Stimulated activated CD8-positive, alpha-beta memory T cell treated with anti-CD3 and anti-CD28 coated beads, Interleukin-4, amount 100 ng/mL, for 1 hour (primary cell): ENCODE measurements at places on chromosomes 4 and X.

GRCh38 chrX:31266203-31267076 is 194.6 kb upstream of the FTHL17 start:
- DNase-seq, result no peak

GRCh38 chr4:144480068-144480467 is 165.9 kb upstream of the HHIP start:
- no peak for DNase-seq

- DNase-seq, result no peak
These were observed 201.8 kb downstream of the SOWAHB start for GRCh38 chr4:76696109-76696508.

DNA sequence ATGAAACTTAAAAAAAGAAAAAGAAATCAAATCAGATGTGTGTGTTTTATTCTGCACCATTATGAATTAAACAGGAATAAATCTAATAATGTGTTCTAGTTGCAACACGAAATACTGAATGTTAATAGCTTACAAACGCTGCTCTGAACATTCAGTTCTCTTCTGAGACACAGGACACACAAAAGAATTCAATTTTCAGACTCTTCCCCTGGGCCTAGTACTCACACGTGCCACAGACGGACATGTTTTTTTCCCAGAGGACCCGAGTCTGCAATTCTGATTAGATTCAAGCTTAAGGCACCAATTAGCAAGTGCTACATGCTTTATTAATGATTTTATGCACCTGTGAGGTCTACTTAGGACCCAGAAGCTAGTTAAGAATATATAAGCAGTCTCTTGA is 20.5 kb downstream of the C4orf54 start:
- DNase-seq, result no peak

DNA sequence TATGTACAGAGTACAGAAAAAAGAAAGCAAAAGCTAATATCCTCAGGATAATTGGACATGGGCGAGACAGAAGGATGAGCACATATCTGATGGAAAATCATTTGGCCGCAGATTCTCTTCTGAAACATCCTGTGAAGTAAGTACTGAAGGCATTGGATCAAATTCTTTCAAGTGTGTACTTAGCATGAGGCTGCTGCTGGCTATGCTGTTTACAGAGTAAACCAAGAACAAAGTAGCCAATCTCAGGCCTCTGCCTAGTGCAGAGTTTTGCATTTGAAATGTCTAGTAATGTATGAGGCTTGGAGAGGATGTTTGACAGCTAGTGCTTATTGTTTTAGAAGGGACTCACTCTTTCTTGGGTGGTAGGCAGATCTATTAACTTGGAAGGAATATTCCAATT is 128.5 kb downstream of the MAGEC2 start:
- DNase-seq, result no peak

DNA sequence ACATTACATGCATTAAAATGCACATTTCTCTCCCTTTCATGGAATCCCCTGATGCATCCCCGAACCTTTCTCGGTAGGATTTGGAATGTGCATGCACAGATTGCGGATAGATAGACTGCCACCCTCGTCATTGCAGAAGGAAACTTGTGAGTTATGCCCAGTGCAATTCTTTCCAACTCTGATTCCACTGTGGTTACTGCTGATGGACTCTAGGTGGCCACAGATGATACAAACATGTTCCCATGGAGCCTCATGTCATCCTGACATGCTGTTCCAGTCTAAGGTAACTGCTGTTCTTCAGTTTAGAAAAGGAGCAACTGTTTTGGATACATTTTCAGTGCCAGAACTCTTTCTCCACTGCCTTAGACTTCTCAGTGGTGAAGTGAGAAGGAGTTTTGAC is 9.1 kb upstream of the VCX3B start:
- no peak for DNase-seq

DNA sequence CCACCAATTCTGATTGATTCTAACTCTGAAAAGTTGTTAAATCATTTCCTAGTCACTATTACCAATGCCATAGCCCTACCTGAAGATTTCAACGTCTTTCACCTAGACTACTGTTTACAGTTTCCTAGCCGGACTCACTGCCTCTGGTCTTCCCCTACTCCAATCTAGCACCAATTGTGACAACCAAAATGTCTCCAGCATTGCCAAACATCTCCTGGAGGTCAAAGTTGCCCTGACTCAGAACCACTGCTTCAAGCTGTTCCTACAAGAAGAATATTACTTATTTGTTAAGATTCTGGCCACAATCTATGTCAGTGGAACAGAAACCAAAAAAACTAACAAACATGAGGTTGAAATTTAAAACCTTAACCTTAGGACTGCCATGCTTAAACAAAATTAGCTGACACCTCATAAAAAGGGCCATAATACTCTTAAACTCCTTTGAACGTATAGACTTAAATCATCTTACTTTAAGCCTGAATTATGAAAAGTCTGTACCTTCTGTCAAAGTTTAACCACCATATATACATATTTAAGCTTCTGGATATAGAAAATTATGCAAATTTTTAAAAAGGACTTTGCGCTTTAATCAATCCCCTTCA is 2.1 kb downstream of the PDS5A start:
- no peak for DNase-seq

DNA sequence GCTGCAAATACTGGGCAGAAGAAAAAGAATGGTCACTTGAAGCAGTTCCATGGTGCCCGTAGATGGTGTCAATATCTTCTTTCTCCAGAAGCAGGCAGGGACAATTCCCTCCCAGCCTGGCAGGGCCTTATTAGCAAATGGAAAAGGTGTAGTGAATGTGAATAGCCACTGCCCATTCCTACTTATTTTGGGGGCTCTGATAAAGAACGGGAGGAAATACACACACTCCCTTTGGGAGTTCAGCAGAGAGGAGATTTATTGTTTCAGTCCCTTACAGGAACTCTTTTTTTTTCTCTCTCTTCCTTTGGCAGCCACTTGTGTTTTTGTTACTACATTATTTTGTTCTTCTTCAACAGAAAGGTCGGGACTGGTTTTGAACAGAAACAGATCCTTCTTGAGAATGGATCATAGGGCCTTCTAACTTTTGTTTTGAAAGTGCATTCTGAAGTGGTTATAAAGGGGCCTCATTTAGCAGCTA is at the start of gene EMCN:
TSS of gene EMCN (minus strand) at position 159 of the 478 bp plus-strand sequence. CDS start at position 51, 108 bp downstream.
- no peak for DNase-seq

DNA sequence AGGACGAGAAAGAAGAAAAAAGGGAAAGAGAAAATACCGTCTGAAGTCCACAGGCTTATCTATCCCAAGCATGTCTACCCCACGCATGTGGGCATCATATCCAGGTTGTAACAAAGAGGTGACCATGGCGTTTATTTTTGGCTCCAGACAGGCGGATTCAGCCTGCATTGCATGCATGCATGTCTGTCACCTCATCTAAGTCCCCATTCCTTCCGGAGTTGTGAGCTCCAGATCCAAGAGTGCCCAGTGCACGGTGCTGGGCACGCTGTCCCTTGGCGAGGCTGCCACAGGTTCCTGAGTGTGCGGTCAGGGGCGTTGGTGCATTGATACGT is 905 bp upstream of the GALNTL6 start:
- no peak for DNase-seq

DNA sequence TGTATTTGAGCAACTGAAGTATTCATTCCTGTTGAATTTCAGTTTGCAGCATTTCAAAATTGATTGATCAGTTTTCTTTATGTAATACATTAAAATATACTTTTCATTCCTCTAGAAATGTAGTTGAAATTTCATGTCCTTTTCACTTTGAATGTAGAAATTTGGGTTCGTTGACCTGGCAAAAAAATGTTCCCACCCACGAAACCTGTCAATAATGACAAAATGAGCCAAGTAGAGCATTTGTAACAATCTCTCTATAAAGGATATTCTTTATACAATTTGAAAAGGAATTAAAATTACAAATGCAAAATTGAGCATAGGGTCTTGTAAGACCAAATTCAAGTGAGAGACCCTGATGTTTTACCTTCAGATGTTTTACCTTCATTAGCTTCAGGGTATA is 283.9 kb downstream of the ANKRD50 start:
- DNase-seq, result no peak

DNA sequence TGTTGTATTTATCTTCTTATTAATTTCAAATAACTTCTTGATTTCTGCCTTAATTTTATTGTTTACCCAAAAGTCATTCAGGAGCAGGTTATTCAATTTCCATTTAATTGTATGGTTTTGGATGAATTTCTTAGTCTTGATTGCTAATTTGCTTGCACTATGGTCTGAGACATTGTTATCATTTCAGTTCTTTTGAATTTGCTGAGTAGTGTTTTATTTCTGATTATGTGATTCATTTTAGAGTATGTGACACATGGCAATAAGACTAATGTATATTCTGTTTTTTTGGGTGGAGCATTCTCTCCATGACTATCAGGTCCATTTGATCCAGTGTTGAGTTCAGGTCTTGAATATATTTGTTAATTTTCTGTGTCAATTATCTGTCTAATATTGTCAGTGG is 236.7 kb downstream of the EDA2R start:
- DNase-seq, result no peak

- no peak for DNase-seq
These were observed 119.0 kb downstream of the REELD1 start for GRCh38 chr4:146333187-146333894.

GRCh38 chr4:125021189-125021588 is 293.6 kb upstream of the FAT4 start:
- DNase-seq, result no peak

GRCh38 chrX:37846934-37847732 is at the start of gene DYNLT3:
TSS of gene DYNLT3 (minus strand) at chrX:37847571. CDS start at chrX:37847510, 61 bp downstream.
- peak; percentile 61 for DNase-seq

DNA sequence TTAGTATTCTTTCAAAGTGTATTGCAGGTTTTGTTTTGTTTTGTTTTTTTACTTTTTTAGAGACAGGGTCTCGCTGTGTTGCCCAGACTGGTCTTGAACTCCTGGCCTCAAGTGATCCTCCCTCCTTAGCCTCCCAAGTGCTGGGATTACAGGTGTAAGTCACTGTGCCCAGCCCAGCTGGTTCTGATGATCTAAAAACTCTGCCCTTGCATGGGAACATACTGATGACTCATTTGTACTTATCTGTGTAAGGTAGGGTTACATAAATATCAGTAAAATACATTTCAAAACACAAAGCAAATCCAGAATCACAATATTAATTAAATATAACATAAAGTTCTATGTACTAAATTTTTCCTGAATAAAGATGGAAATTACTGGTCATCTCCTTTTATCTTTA is 7.4 kb upstream of the SLC9B1 start:
- DNase-seq, result no peak

DNA sequence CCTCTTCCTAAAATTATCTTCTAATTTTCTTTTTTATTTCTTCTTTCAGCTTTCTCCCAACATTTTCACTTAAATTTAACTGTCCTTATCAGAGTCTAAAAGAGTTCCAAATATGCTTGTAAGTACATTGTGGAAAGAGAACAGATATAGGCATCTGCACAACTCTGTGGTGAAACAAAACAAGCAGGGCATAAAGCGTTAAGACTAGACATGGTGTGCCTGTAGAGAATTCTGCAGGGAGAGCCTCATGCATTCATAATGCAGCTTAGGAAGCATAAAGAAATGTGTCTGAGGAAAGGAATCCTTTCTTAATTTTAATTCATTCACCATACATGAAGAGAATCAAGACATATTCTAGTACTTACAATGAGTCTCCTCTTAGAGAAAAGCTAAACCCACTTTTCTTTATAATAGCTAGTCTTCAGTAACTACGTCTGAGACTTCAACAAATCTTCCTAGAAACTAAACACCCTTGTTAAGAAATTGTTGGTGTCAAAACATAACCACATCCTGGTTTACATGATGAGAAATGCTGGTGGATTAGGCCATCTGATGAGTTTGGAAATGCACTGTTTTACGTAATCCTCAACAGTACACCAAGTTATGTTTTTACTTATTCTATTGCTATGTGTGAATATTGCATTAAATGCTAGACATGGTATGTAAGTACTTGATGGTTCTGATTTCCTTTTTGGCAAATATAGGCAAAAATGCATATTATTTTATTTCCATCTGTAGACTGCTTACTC is 307.8 kb upstream of the GIMD1 start:
- no peak for DNase-seq

- no peak for DNase-seq
These were observed 1250.6 kb downstream of the ADGRL3 start for GRCh38 chr4:62450740-62451139.

GRCh38 chr4:117634716-117635115 is 399.6 kb upstream of the NDST3 start:
- no peak for DNase-seq

DNA sequence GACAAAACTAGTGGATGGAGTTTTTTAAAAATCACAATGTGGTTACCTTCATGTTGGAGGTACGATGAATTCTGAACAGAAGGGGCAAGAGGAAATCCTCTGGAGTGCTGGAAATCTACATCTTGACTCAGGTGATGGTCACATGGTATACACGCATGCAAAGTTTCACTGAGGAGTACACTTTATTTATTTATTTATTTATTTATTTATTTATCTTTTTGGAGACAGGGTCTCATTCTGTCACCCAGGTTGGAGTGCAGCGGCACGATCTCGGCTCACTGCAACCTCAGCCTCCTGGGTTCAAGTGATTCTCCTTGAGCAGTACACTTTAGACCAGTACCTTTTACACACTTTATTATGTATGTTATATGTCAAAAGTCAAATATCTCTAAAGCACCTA is 645.7 kb upstream of the DIPK2B start:
- no peak for DNase-seq

- no peak for DNase-seq
These were observed 327.3 kb downstream of the CAMK2D start for GRCh38 chr4:113434247-113434587.

GRCh38 chr4:2071252-2071911 is 12.3 kb downstream of the NAT8L start:
- no peak for DNase-seq

- DNase-seq, result no peak
These were observed 18.8 kb downstream of the SH3TC1 start for GRCh38 chr4:8217871-8218270.

DNA sequence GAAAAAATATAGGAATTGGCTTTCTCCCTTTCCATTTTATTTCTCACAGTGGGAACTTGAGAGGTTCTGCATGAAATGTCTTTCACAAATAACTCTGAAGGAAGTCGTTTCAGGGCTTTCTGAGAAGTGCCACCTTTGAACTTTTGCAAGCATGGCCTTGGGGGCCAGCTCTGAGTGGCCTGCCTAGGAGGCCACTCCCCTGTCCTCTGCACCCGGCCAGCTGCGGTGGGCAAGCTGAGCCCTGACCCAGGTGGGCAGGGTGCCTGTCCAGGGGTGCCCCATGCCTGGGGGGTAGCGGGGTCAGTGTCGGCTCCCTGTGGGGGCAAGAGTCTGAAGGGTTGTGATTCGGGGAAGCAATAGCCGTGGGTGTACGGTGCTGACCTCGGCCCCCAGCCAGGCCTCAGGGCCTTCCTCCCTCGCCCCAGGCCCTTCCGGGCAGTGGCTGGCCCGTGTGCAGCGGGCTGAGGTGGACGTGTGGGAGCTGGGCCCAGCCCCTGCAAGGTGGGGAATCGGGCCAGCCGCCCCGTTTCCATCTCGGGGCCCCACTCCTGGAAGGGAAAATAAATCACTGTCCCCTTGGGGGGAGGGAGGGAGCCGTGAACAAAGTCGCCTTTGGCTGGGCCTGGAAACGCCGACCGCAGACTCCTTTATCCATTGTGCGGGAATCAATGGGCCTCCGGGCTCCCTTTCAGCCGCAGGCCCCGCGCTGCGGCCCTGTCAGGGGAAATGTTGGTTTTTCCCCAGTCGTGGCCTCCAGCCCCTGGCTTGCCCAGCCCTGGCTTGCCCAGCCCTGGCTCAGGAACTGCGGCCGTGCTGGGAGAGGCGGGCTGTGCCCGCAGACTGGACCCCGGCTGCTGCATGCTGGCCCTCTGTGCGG is 3.1 kb downstream of the FGFRL1 start:
- DNase-seq, result no peak

- no peak for DNase-seq
These were observed 102.3 kb downstream of the PSAPL1 start for GRCh38 chr4:7332216-7333023.

- no peak for DNase-seq
These were observed 34.0 kb upstream of the MAGEB2 start for GRCh38 chrX:30181353-30181752.
